Pons (tissue), 1 donor: ENCODE measurements at places on chromosomes 16 and 17.
A peak's percentile ranks its signal among the peaks of the same experiment; 100 is the strongest.

- peak; percentile 10 for DNase-seq
These were observed 93.6 kb upstream of the NOG start for GRCh38 chr17:56499799-56500388.

DNA sequence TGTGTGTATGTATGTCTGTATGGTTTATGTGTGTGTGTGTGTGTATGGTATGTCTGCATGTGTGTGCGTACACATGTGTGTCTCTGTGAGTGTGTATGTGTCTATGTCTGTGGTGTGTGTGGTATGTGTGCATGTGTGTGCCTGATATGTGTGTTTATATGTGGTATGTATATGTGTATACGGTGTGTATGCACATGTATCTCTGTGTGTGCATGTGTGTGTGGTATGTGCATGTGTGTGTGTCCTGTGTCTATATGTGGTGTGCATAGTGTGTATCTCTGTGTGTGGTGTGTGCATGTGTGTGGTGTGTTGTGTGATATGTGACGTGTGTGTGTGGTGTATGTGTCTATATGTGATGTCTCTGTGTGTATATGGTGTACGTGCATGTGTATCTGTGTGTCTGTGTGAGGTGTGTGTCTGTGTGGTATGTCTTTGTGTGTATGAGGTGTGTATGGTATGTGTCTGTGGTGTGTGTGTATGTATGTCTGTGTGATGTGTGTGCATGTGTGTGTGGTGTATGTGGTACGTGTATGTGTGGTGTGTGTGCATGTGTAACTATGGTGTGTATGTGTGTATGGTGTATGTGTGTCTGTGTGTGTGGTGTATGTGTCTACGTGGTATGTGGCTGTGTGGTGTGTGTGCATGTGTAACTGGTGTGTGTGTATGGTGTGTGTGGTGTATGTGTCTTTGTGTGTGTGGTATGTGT is 164.3 kb upstream of the PLCG2 start:
- no peak for DNase-seq

GRCh38 chr17:41835214-41835799 is 725 bp downstream of the NT5C3B start:
- no peak for DNase-seq

GRCh38 chr17:31511195-31511578 is 119.7 kb downstream of the RAB11FIP4 start:
- peak; percentile 75 for DNase-seq

DNA sequence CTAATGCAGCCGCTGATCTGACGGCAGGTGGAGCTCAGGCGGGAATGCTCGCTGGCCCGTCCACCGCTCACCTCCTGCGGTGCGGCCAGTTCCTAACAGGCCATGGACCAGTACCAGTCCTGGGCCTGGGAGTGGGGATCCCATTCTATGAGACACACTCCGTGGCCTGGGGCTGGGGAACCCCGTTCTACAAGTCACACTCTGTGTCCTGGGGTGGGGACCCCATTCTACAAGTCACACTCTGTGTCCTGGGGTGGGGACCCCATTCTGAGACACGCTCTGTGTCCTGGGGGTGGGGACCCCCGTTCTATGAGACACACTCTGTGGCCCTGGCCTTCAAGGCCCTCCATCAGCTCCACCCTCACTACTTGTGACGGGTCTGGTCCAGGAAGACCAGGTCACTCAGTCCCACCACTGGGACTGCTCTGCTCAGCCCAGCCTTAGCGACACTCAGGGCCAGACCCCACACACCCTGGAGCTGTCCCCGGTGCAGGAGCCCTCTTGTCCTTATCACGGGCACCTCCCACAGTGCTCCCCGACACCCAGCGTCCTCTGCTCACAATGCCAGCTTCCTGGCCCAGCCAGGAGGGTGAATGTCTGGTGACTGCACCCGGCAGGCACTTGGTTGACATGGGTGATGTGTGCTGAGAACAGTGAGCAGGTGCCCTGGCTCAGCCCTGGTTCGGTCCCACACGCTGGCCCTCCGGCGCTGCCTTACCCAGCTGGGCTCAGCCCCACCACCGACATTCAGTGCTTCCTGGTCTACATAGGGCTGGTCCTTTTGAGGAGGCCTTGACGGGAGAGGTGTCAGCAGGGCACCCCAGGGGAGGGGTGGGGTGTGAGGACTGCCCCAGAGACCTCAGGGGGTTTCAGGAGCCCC is 89.1 kb downstream of the TBC1D16 start:
- no peak for DNase-seq

DNA sequence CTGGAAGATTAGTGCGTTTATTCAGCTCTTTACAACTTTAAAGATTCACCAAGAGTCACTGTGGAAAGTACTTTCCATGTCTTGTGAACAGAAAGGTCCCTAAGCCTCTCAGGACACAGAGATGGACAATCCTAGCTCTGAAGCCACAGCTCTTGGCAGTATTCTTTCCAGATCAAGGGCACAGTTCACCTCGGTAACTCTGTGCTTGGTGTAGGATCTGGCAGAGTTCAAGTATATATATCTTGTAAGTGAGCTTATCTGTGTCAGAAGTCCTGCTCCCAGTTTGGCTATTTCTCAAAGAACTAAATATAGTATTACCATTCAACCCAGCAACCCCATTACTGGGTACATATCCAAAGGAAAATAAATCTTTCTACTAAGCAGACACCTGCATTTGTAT is 183.7 kb downstream of the CBLN1 start:
- no peak for DNase-seq

GRCh38 chr17:44540246-44541084 is 16.8 kb upstream of the FZD2 start:
- no peak for DNase-seq

GRCh38 chr16:89410322-89410721 is 80.0 kb downstream of the ANKRD11 start:
- no peak for DNase-seq

GRCh38 chr17:47714773-47715396 is 18.2 kb upstream of the TBX21 start:
- DNase-seq = no peak

GRCh38 chr16:1475552-1476114 is 805 bp upstream of the CLCN7 start:
- DNase-seq = no peak
